ENCODE measurements at places on chromosomes 7 and 10.

DNA sequence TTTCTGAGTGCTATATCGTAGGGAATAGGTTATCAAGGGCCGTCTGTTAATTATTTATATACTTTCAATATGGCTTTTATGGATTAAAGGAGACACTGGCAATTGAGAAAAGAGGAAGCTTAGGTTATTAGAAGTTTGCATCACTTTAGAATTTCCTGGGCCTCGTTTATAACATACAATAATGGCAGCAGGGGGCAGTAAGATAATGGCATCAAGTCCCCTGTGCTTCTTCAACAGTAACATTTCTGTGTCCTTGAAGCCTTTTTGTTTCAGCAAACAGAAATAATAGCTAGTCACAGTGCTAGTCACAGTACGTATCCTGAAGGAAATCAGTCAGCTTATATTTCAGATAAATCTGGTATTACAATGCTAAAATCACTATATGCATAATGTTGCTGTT, 41.9 kb downstream of the SPAM1 start:
- no peak for DNase-seq

- no peak for DNase-seq
These were observed 39.0 kb downstream of the SEMA3C start for GRCh38 chr7:80879849-80880248.

DNA sequence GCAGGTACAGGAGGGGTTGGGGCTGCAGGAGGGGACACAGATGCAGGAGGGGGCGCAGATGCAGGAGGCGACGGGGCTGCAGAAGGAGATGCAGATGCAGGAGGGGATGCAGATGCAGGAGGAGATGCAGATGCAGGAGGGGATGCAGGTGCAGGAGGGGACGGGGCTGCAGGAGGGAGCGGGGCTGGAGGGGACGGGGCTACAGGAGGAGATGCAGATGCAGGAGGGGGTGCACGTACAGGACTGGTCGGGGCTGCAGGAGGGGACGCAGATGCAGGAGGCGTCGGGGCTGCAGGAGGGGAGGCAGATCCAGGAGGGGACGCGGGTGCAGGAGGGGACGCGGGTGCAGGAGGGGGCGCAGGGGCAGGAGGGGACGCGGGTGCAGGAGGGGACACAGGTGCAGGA, 66.5 kb downstream of the VWA2 start:
- no peak for DNase-seq

DNA sequence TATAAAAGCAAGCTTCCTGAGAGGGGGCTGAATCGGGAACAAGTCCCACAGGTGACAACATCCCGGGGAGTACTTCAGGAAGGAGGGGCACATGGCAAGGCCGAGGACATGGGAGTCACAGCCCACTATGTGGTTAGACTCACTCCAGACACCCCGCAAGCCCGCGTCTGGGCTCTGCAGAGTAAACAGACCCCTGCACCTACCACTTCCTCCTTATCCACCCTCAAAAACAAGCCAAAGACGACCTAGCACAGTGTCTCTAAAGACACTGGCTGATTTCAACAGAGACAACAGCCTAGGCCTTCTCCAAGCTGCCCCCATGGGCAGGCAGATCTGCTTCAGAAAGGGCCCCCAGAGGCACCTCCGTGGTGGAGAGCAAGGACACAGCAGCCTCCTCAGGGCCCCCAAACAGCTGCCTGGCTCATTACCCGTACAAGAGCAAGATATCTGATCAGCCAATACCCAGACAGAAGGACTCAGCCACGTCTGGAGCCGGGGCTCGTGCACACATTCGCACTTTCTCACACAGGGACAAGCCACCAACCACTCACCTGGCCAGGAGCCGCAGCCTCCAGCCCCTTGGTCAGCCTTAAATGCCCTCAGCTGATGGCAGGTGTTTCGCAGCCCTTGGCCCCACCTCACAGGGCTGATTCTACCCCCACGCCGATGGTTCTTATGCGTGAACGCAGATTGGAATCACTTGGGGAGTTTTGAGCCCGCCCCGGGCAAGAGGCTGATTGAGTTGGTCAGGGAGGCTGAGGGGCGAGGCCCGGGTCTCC, 10.7 kb upstream of the KPNA7 start:
- DNase-seq: no peak

DNA sequence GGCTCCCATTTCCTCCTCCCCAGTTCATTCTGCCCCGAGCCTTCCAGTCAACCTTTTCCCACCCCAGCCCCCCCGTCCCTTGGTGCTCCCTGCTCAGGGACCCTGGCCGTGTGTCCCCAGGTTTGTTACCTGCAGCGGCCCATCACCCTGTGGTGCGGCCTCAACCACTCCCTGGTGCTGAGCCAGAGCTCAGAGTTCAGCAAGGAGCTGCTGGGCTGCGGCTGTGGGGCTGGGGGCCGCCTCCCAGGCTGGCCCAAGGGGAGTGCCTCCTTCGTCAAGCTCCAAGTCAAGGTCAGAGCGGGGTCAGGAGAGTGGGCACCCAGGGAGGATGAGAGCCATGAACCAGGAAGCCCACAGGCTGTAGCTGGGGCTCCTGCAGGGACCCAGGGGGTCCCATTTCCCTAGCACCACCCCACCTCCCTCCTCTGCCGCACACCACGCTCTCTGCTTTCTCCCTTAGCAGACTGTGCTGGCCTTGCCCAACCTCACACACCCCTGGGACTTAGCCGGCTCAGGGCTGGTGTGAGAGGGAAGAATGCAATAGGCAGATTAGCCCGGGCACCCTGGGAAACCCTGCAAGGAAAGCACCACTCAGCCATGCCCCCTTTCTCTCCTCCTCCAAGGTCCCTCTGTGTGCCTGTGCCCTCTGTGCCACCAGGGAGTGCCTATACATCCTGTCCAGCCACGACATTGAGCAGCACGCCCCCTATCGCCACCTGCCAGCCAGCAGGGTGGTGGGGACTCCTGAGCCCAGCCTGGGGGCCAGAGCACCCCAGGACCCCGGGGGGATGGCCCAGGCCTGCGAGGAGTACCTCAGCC, 2.0 kb upstream of the PCOLCE start:
- no peak for DNase-seq

DNA sequence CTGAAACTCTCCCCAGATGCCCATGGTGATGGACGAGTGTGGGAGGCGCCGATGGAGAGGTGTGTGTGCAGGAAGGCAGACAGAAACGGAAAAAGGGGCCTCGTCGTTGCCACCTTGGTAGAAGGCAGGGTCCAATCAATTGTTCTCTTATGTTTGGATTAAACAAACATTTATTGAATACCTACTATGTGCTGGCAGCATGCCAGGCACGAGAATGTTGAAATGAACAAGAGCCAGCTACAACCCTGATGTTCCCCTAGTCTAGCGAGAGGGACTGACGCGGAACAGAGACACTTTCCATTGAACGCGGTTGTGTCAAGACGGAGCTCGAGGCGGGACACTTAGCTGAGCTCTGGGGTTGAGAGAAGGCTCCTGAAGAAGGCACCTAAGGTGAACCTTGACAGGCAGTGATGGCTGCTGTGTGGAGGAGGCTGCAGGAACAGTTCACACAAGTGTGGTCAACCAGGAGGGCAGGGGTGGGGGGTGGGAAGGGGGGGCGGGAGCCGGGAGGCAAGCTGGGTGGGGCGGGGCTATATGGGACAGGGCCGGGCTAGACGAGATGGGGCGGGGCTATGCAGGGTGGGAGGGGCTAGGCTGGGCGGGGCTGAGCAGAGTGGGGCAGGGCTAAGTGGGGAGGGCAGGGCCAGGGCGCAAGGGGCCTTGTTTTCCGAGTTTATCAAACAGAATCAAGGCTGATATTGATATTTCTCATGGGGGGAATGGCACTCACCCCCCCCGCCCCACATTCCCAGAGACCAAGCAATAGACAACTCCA, 181.0 kb downstream of the GATA3 start:
- DNase-seq: no peak

- no peak for DNase-seq
These were observed 116.5 kb upstream of the LRRN3 start for GRCh38 chr7:110974441-110974840.

GRCh38 chr10:52597189-52597863, 175.3 kb downstream of the MBL2 start:
- no peak for DNase-seq

- DNase-seq: no peak
These were observed 52.2 kb downstream of the CUBN start for GRCh38 chr10:17077346-17077781.

GRCh38 chr7:70301673-70302185, 703.5 kb downstream of the AUTS2 start:
- DNase-seq: no peak

DNA sequence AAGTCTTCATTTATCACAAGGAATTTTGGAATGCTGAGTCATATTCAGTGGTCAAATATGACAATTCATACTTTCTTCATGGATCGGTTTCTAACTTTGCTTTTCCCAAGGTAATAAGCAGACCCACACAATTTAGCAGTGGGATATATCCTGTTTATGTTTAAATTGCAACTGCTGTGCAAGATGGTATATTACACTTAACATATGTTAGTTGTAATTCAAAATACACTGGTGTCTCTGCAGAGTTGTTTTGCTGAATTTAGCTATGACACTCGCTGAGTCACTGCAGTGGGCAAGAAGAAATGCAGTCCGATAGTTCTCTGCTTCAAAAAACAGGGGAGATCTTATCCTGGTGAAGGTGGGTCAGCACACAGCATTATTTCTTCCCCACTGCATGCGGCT, 194.8 kb upstream of the PTN start:
- no peak for DNase-seq

GRCh38 chr10:77068969-77069368, 568.6 kb downstream of the KCNMA1 start:
- no peak for DNase-seq

GRCh38 chr10:125222515-125223308, 62.3 kb upstream of the CTBP2 start:
- DNase-seq: no peak

All from SW 1271 (cell line).